NK-92 treated with Interleukin-12 subunit alpha and Interleukin-12 subunit beta, amount 100 ng/mL, for 24 hours (cell line): ENCODE measurements at places on chromosomes 7 and 10.

GRCh38 chr7:137850571-137850970 lies 3.8 kb upstream of the DGKI start:
- no peak for DNase-seq

- DNase-seq: no peak
Observed at GRCh38 chr7:116356333-116356965, 143.1 kb upstream of the CAV2 start.

GRCh38 chr10:79352035-79352877 lies 5.0 kb downstream of the PPIF start:
- no peak for DNase-seq

GRCh38 chr7:96322373-96322695 lies 436 bp upstream of the SLC25A13 start:
- no peak for DNase-seq

DNA sequence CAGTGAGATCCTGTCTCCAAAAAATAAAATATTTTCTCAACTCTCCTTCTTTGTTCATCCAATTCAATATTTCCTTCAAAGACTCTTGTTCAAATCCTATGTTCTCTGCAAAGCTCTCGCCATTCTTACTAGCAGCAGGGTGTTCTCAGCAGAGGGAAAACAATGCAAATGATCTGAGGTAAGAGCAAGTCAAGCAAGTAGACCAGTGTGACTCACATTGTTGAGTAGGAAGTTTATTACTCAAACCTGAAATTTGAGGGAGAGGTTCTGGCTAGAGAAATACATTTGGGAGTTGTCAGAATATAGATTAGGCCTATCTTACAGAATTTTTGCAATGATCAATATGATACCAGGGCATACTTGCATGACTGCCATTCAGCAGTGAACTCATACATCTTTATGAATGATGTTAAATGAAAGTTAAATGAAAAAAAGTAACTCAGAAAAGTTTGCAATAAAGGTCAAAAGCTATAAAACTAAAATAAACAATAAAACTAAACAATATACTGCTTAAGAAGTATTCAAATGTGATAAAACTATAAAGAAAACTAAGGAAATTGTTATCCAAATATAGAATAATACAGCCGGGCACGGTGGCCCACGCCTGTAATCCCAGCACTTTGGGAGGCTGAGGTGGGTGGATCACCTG lies 5.8 kb downstream of the IDE start:
- DNase-seq: no peak

GRCh38 chr7:32941681-32942414 lies 15.4 kb upstream of the FKBP9 start:
- DNase-seq: no peak

DNA sequence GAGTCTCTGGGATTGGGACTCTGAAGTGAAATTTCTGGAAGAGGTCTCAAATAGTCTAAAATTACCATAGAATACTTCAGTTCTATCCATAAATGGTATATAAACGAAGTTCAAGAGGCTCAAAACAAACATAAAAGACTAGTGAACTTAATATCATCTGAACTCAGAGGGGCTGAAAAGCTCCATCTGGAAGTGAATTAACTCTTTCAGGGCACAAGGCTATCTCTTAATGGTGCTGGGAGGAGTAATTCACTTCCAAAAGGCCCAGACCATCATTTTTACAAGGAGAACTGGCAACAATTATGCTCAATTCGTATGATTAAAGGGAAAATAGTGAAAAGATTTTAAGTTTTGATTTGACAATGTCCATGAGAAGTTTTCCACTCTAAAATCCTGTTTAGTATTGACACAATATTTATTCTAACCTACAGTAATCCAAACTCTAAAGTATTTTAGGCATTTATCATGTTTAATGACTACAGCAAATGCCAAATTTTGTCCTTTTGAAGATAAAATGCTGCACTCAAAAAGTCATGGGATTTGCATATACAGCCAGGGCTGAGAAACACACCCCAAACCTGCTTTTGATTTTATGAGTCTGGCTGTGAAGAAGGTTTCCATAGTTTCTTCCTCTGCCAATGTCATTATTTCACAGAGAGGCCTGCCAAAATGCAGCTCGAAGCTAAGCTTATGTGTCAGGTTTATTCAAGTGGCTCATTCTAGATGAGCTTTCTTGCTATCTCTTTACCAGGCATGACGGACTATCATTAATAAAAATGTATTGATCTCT lies 143.9 kb downstream of the HIBADH start:
- DNase-seq: no peak

GRCh38 chr7:45718464-45719330 lies 144.5 kb downstream of the ADCY1 start:
- no peak for DNase-seq

GRCh38 chr10:25641595-25641994 lies 292.4 kb upstream of the MYO3A start:
- no peak for DNase-seq

- no peak for DNase-seq
Observed at GRCh38 chr7:34417781-34418180, 240.2 kb upstream of the NPSR1 start.

DNA sequence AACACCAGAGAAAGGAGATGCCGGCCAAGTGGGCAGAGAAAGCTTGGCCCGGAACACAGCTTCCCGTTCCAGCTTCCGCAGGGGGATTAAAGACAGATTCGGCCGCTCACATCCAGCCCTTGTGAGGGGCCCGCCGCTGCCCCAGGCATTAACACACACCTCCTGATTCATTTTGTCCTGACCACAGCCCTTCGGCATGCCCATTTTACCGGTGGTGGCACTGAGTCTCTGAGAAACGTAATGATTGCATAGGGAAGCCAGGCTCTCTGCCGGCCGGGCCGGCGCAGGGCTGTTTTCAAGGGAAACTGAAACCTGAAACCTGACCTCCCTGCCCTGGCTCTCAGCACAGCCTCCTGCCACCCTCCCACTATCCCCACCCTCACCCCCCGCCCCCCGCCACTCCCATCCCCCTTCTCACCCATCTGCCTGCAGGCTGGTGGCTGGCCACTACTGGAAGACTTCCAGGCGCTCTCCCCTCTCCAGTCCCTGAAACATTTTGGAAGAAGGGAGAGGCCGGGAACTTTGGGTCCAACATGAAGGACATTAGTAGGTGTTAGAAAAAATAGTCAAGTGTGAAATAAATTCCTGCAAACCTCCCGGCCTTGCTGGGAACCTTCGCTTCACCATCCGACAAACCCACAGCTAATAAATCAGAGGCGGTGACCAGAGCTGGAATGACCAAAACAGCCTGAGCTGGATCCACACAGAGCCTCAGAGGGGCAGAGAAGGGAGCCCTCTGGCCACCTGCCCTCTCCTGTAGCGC lies 83.5 kb upstream of the CUX1 start:
- DNase-seq: no peak

DNA sequence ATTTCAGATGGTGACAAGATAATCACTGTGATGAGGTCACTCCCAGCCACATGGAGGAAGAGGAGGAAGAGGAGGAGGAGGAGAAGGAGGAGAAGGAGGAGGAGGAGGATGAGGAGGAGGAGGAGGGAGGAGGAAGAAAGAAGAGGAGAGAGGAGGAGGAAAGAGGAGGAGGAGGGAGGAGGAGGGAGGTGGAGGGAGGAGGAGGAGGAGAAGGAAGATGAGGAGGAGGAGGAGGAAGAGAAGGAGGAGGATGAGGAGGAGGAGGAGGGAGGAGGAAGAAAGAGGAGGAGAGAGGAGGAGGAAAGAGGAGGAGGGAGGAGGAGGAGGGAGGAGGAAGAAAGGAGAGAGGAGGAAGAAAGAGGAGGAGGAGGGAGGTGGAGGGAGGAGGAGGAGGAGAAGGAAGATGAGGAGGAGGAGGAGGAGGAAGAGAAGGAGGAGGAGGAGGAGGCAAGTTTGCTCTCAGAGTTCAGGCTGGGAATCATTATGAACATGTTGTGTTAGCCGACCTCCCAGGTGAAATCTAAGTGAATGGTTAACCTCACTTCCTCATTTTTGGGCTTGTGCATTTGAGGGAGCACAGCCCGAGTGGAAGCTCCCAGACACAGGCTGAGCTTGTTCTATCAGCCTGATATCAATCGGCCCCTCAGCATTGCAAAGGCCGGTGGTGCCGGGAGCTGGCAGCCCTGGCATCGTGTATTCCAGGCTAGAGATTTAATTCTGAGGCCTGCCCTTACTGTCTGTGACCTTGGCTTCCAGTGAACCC lies 236.2 kb upstream of the PITRM1 start:
- no peak for DNase-seq

- DNase-seq: no peak
Observed at GRCh38 chr10:11687357-11687771, 54.8 kb upstream of the ECHDC3 start.

- DNase-seq: no peak
Observed at GRCh38 chr10:653991-654646, 35.3 kb downstream of the DIP2C start.
